ENCODE measurements at places on chromosomes 1 and 21.

GRCh38 chr1:3240524-3241235, 171.7 kb downstream of the PRDM16 start:
- DNase-seq, result no peak

DNA sequence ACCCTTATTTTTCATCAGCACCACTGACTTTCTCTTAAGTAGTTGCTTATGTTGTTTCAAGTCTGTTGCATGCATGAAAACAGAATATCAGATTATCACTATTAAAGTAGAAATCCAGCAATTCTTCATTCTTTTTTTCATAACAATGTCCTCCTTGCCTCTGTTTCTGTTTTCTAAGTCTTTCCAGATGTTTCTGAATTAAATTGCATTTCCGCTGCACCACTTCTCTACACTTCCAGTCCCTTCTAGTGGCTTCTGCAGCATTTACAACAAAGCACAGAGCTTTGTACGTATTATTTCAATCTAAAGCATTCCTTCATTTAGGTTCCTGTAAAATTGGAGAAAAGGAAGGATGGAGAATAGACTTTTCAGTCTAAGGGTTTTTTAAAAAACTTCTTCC, 42.4 kb downstream of the PATJ start:
- no peak for DNase-seq

DNA sequence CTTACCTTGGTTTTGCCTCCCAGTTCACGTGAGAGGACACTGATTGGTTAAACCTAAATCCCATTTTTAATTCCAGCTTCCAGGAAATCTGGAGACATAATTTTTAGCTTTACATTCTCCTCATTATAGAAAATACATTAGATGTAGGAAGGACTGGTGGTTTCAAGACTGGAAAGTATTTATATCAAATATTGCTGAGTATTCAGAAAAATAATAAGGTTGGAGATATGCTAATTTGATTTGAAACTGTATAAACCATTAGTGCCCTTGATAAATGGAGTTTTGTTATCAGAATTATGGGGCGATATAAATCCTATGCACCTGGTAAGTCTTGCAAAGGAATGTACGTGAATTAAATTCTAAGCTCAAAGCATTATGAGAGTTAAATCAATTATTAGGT, 218.0 kb upstream of the ADGRL4 start:
- no peak for DNase-seq

DNA sequence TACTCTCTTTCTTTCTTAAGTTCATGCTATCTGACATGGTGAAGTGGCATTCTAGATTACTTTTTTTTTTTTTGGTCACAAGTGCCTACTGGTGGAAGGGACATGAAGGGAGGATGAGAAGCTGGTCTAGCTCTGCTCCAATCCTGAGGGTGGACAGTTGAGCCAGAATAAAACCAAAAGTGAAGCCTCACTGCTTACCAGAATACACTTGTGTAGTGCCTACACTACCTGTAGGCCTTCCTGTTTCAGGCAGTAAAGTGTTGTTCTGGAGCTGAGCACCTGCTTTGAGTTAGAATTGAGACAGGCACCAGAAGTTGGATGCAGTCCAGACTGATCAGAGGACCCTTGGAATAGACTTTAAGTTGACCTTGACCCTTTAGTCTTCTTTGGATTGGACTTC, 40.4 kb upstream of the APOBEC4 start:
- no peak for DNase-seq

DNA sequence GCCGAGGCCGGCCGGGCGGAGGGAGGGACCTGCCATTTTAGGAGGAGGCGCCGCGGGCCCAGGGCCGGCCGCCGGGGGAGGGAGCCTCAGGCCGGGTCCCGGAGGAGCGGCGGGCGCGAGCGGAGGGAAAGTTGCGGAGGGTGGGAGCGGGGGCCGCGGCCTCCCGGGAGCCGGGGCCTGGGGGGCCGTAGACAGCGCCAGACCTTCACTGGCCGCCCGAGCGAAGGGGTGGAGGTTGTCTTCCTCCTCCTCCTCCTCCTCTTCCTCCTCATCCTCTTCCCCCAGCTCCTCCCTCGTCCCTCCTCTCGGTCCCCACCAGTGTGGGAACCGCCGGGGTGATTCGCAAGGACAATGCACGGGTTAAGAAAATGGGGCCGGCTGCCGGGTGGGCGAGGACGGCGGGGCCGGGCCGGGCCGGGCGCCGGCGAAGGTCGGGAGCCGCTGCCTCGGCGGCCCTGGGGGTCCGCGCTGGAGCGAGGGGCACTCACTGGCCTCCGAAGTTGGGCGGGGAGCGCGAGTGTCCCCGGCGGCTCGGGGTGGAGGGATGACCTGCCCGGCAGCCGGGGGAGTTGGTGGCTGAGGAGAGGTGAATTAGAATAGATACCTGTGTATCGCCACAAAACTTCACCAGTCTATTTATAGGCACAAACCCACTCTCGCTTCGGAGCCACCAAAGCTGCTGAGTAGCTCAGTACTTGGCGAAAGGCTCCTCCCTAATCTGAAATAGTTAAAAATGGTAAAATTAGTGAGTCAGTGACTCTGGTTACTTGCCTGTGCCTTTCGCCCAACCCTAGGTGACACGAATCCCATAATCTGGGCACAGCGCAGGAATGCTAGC, 1.3 kb downstream of the DYRK1A start:
- DNase-seq, result no peak

DNA sequence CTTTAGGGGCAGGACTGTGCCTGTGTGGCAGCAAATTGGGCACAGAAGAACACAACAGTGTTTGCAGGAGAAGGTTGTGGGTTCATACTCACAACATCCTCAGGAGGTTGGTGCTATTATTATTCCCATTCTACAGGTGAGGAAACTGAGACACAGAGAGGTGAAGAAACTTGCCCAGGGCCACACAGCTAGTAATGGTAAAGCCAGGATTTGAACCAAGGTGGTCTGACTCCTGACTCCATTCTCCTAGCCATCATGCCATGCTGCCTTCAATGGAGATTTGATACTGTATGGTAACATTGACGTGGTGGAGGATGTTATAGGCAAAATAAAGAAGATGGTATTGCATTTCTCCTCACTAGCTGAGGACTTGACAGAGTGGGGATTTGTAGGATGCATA, 334.2 kb downstream of the RPS6KC1 start:
- DNase-seq, result no peak

DNA sequence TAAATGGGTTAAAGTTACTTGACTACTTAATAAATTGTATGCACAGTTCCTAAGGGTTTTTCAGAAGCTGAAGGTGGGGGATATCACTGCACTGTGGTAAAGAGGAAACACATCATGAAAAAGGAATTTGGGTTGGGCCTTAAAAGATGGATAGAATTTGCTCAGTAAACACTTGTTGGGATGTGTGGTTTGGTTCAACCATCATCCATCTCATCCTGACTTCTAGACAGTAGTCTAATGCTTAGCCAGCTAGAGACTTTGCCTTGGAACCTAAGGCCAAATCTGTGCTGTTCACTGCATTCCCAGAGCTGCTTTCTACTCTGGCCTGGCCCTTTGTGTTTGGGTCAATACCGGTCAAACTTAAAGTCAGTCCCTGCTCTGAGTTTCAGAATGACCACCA, 30.6 kb downstream of the LY9 start:
- DNase-seq, result no peak

- no peak for DNase-seq
Measured at GRCh38 chr21:44759628-44760285, 41.9 kb downstream of the UBE2G2 start.

DNA sequence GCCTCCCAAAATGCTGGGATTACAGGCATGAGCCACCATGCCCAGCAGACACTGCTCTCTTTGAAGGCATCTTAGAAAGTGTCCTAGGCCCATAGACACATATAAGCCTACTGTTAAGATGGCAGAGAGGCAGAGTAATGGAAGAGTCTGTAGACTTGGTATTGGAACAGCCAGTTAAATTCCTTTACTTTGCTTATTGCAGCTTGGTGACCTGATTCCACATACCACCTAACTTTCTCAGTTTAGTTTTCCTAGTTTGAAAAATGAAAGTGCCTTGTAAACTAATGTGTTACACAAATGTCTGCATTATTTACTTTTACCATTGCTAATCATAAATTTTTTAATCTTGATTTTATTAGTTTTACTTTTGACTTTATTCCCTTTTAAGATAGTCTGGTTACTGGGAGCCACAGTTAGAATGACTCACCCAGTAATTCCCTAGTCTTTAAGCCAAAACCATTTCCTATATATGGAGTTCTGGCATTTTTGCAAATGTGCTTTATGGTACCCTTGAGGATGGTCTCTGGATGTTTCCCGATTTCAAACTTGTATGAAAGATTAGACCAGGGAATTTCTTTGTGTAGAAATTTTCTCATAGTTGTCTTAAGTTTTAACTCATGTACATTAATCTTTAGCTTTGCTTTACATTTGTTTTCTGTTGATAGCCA, 6.4 kb downstream of the SMAP2 start:
- DNase-seq, result no peak

DNA sequence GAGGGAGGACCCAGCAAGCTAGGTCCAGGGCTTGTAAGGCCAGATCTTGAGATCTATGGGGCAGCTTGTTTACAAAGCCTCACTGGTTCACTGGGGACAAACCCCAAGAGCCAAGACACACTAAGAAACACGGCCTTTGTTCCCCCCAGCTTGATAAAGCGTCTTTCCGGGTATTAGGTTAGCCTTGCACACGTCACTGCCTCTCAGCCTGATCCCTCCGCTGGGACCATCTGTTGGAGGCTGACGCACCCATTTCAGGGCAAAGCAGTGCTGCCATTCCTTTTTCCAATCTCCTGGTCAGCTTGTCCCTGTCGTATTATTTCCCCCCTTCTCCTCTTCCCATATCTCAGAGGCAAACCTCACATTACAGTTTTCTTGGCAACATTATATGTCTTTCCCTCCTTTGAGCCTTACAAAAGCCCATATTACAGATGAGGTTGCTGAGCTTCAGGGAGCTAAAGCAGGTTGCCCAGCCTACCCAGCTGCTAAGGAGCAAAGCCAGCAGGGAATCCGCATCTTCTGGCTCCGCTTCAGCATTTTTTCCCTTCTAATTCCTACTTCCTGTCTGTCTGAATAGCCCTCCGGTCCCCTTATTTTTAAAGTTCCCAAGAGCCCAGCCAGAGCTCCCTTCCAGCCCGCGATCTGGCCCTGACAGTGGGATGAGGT, 4.1 kb downstream of the HEYL start:
- DNase-seq, result no peak

GRCh38 chr1:4794020-4794780, 139.8 kb downstream of the AJAP1 start:
- no peak for DNase-seq

DNA sequence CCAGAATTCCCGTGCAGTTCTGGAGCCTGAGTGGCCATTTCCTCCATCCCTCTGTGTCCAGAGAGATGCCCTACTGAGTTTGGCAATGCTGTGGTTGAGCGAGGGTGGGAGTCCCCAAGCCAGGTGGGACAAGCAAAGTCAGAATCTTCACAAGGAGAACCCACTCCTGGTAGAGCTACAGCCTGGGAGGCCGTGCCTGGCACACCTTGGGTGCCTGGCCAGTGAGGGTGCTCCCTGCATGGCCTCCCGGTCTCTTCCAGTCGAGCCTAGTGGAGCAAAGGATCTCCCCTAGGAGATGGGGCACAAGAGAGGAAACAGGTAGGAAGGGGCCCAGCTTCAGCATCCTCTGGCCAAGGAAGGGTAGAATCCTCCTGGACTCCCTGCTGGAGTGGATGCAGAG, 57.9 kb downstream of the H3-3A start:
- DNase-seq, result no peak

- no peak for DNase-seq
Measured at GRCh38 chr21:26394341-26394740, 178.7 kb downstream of the CYYR1 start.

GRCh38 chr21:17725339-17725738, 93.8 kb downstream of the C21orf91 start:
- no peak for DNase-seq

GRCh38 chr21:34252751-34253150, 111.1 kb upstream of the KCNE2 start:
- no peak for DNase-seq

- no peak for DNase-seq
Measured at GRCh38 chr1:61083013-61083806, 849 bp downstream of the NFIA start.

GRCh38 chr1:3038571-3039181, 17.4 kb downstream of the ACTRT2 start:
- DNase-seq, result no peak

- no peak for DNase-seq
Measured at GRCh38 chr1:164843743-164844500, 284.9 kb downstream of the PBX1 start.

DNA sequence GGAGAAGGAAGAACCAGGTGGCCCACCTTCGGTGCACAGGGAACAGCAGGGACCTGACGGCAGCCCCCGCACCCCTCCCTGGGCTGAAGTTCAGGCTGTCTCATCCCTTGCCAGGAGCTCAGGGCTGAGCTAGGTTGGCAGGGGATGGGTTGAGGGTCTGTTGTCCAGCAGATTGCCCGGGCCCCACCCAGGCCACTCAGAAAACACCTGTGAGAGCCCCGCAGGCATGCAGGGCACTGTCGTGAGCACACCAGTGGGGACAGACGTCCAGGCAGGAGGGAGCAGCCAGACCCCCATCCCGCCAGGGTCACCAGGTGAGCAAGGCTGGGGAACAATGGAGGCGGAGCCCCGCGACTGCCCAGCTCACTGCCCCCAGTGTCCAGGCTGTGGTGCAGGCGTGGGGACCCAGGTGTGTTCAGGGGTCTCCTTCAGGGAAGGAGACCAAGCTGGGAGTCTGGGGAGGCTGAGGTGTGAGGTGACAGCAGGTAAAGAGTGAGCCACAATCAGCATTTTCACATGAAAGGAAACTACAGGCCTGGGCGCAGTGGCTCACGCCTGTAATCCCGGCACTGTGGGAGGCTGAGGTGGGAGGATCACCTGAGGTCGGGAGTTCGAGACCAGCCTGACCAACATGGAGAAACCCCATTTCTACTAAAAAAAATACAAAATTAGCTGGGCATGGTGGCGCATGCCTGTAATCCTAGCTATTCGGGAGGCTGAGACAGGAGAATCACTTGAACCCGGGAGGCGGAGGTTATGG, 9.4 kb upstream of the SAMD11 start:
- DNase-seq, result no peak

GRCh38 chr1:105874621-105875020, 1181.9 kb upstream of the PRMT6 start:
- no peak for DNase-seq

DNA sequence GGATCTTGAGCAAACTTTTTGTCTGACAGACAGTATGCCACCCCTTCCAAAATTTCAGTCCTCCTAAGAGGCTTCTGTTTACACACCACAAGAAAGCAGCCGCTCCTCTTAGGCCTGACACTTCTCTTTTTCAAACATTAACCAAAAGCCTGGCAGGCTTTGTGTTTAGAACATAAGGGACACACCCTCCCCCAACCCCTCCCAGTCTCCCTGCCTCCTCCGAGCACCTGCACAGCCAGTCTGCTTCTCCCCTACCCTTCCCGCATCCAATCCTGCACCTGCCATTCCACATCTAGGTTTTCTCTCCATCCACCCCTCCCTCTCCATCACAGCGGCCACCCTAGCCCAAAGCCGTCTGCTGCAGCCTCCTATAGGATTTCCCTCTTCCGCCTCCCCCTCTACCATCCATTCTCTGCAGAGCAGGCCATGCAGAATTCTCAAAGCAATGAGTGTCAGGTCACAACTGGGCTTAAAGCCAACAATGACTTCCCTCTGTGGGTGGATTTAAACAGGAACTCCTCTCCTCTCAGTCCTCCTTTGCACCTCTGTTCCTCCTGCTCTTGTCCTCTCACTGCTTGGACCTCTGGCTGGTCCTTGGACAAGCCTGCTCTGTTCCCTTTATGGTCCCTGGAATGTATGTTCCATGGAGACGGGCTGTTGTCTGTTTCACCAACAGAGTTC, 478.2 kb downstream of the NPHP4 start:
- DNase-seq, result no peak

- DNase-seq, result peak; percentile 98
Measured at GRCh38 chr1:230084408-230085177, 17.6 kb downstream of the GALNT2 start.

All from amniotic stem cell (primary cell).